ENCODE measurements at places on chromosomes 3 and 15. TPM values are rescaled to one million over a fixed set of nuclear protein-coding genes. Genes with fewer than 3 reads are reported as not detected.

Gene KNG1
- total RNA-seq: not detected

Gene MNS1
- total RNA-seq: 2.7 TPM

Gene SLC25A20
- total RNA-seq: 12.9 TPM

Gene MUC20
- total RNA-seq: 0.59 TPM

Gene CCDC13
- 0.79 TPM for total RNA-seq

Data from A549 treated with DMSO at 1 μM for 4 hours (cell line).